Panc1 (cell line): ENCODE measurements at places on chromosomes 7 and 10. TPM values are rescaled to one million over a fixed set of nuclear protein-coding genes. Genes with fewer than 3 reads are reported as not detected.

- H3K27me3 ChIP-seq = no peaks in the 10 kb centered on the region
- no peaks in the 10 kb centered on the region for H3K4me1 ChIP-seq
- no peak overlapping the region for H3K4me3 ChIP-seq
- DNase-seq = no peak
Observed at GRCh38 chr7:42222891-42223290, 14.1 kb downstream of the GLI3 start.

DNA sequence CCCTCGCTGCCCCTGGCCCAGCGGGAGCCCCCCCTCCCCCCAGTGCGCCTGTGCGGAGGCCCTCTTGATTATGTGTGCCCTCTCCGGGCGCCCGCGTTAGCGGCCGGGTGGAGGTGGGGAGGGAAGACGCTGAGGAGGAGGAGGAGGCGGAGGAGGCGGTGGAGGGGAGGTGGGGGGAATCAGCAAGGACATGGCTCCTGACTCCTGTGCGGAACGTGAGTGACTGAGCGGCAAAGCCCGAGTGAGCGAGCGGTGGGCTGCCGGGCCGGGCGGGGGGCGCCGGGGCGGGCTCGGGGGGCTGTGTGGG, 201 bp downstream of the MLLT10 start:
- no peak overlapping the region for H3K27ac ChIP-seq
- H3K4me3 ChIP-seq = peak overlapping the region; percentile 56
- no peak for DNase-seq

DNA sequence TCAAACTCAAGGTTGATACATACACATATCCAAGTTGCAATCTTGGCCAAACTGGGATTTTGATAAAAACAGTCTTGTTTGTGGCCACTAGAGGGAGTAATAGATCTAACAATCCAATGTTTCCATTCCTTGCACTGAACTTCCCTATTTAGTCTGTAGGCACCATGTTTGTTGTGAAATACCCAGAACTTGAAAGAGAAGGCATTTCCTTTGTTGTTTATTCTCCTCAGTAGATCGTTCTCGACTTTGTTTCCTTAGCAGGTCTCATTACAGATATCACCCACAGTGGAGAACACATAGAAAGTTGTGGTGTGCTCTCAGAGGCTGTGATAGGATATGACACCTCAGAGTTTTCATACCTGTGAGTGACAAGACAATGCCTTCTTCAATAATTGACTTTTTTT, 70.3 kb upstream of the MXI1 start:
- no peaks in the 10 kb centered on the region for H3K27me3 ChIP-seq
- H3K27ac ChIP-seq = no peak overlapping the region
- H3K4me1 ChIP-seq = no peaks in the 10 kb centered on the region
- H3K4me3 ChIP-seq = no peak overlapping the region

- no peaks in the 10 kb centered on the region for H3K4me1 ChIP-seq
- H3K4me3 ChIP-seq = no peak overlapping the region
- no peak overlapping the region for H3K27ac ChIP-seq
- no peaks in the 10 kb centered on the region for H3K36me3 ChIP-seq
- DNase-seq = no peak
Observed at GRCh38 chr7:37100735-37101331, 347.8 kb downstream of the ELMO1 start.

DNA sequence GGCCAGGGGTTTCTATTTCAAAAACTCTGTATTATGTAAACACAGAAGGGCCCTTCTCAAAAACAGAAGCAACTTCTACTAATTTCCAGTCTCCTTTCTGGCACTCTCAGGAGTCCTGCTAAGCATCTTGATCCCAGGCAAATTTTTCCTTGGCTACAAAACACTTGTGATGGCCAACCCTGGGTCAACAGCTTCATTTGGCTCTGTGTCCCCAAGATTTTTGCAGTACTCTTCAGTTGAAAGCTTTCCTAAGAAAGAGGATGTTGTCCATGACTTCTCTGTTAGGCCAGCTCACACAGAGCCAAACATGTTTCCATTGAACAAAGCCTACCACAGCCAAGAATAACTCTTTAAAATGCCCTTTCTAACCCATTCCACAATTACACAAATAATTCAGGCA, 99.0 kb upstream of the EGR2 start:
- H3K27ac ChIP-seq = no peak overlapping the region
- H3K27me3 ChIP-seq = no peaks in the 10 kb centered on the region; the same call in 1 of the 2 replicates
- H3K4me1 ChIP-seq = no peaks in the 10 kb centered on the region

- H3K27me3 ChIP-seq = no peaks in the 10 kb centered on the region
- H3K4me1 ChIP-seq = no peaks in the 10 kb centered on the region
- no peak overlapping the region for H3K27ac ChIP-seq
- H3K4me3 ChIP-seq = no peak overlapping the region
- H3K36me3 ChIP-seq = no peaks in the 10 kb centered on the region
Observed at GRCh38 chr7:159096736-159097581, 47.7 kb downstream of the VIPR2 start.

DNA sequence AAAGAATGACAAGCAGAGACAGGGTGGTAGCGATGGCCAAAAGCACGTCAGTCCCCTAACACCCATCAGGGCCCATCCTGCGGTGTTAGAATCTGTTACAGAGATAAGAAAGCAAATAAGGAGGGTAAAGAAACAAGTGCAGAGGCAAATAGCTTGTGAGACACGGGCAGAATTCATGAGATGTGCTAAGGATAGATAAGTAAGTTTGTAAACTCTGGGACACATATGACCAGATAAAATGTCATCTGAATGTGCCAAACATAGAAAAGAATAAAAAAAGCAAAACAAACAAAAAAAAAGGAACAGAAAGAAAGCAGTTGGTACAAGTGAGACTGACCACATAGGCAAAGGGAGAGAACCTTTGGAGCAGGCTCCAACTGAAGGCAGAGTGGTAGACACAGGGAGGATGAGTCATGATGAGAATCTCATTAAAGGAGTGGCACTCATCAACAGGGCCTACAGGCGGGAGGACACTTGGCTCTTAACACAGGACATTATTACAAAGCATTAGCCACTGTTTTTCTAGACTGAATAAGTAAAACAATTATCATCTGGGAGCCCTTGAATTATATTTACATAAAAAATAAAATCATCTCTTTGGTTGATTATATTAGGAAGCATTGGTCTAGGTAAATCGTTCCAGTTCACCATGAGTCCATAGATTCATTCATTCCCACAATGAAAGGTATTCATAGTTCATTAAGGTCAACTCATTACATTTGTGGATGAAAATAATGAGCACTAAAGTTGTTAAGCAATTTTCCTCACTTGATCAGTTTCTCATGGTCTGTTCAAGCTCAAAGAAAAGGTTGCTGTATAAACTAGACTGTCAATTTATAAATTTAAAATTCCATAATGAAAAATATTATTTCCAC, 21.5 kb upstream of the EPHB6 start:
- H3K27me3 ChIP-seq = no peaks in the 10 kb centered on the region
- H3K36me3 ChIP-seq = no peaks in the 10 kb centered on the region
- H3K4me1 ChIP-seq = no peaks in the 10 kb centered on the region
- H3K27ac ChIP-seq = no peak overlapping the region
- no peak for DNase-seq
- no peak overlapping the region for H3K4me3 ChIP-seq

DNA sequence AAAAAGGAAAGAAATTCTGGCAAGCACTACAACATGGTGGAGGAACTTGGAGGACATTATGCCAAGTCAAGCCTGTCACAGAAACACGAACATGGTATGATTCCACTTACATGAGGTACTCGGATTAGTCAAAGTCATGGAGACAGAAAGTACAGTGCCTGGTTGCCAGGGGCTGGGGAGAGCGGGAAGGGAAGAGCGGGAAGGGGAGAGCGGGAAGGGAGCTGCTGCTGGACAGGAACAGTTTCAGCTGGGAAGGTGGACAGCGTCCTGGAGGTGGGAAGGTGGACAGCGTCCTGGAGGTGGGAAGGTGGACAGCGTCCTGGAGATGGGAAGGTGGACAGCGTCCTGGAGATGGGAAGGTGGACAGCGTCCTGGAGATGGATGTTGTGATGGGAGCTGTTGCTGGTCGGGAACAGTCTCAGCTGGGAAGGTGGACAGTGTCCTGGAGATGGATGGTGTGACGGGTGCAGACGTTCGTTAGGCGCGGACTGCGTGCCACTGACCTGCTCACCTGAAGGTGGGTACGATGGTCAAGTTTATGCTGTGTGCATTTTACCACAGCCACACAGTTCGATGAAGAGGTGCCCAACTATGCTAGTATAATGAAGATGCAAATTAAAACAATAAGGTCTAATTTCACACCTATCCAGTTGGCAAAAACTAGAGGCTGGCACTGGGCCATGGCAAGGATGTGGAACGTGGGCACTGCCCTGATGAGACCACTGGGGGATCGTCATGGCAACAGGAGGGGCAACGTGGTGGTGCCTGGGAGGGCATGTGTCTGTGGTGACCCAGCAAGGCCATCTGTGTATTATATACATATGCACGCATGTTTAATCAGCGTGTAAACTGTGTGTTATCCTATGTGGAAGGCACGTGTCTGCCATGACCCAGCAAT, 103.8 kb downstream of the NKX6-2 start:
- no peak for DNase-seq
- H3K36me3 ChIP-seq = no peaks in the 10 kb centered on the region
- H3K4me3 ChIP-seq = no peak overlapping the region
- H3K4me1 ChIP-seq = peaks cover 39% of the 10 kb centered on the region
- no peaks in the 10 kb centered on the region for H3K27me3 ChIP-seq
- H3K27ac ChIP-seq = no peak overlapping the region

DNA sequence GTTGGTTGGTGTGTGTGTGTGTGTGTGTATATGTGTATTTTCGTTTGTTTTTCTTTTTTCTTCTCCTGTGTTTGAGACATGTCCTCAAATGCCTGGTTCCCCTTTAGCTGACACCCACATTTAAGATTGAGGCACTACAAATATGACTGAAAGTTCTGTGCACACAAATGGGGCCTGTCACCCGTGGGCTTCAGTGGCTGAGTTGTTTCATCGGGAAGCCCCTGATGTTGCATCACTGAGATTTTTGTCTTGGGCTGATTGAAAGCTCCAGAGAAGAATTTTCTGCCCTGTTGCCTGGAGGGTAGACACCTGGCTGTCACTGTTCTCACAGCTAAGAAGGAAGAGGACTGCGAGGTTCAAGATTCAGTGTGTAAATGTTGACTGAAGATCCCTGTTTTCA, 283.8 kb upstream of the C7orf33 start:
- DNase-seq = no peak
- no peaks in the 10 kb centered on the region for H3K36me3 ChIP-seq
- no peak overlapping the region for H3K4me3 ChIP-seq
- H3K4me1 ChIP-seq = no peaks in the 10 kb centered on the region
- no peak overlapping the region for H3K27ac ChIP-seq
- peaks cover 3% of the 10 kb centered on the region for H3K27me3 ChIP-seq

DNA sequence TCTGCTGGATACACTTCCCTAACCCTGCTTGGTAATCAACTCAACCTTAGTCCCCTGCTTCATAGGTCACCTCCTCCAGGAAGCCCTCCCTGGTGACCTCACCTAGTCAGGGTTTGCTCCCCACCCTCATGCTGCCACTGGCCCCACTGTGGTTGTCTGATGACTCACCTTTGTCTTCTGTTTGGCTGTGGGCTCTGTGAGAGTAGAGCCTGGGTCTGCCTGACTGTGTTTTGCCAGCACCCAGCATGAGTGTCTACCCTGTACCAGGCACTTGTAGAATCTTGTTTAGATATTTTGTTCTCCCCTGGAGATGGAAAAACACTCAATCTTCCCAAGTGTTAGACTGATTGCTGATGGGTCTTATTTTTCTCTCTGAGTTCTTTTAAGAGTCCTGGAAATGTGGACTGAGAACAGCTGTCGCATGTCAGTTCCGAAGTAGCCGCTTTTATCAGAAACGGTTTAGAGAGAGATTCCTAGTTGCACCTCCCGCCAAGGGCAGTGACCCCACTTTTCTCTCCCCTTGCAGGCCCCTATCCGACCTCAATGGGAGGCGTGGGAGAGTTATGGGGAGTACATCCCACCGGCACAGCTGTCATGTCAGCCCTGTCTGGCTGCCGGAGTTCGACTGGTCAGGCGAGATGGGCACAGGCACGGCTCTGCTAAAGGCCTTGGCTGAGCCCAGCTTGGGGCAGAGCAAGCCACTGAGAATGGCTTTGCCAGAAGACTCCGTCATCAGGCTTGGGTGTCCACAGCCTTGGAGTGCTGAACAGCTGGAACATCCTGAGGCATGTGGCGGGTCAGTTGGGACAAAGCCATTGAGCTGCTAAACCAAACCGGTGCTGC, 134.3 kb downstream of the GRK5 start:
- DNase-seq = no peak
- no peaks in the 10 kb centered on the region for H3K36me3 ChIP-seq
- H3K27ac ChIP-seq = no peak overlapping the region
- peaks cover 3% of the 10 kb centered on the region; the same call in 1 of the 2 replicates for H3K4me1 ChIP-seq
- H3K27me3 ChIP-seq = no peaks in the 10 kb centered on the region

DNA sequence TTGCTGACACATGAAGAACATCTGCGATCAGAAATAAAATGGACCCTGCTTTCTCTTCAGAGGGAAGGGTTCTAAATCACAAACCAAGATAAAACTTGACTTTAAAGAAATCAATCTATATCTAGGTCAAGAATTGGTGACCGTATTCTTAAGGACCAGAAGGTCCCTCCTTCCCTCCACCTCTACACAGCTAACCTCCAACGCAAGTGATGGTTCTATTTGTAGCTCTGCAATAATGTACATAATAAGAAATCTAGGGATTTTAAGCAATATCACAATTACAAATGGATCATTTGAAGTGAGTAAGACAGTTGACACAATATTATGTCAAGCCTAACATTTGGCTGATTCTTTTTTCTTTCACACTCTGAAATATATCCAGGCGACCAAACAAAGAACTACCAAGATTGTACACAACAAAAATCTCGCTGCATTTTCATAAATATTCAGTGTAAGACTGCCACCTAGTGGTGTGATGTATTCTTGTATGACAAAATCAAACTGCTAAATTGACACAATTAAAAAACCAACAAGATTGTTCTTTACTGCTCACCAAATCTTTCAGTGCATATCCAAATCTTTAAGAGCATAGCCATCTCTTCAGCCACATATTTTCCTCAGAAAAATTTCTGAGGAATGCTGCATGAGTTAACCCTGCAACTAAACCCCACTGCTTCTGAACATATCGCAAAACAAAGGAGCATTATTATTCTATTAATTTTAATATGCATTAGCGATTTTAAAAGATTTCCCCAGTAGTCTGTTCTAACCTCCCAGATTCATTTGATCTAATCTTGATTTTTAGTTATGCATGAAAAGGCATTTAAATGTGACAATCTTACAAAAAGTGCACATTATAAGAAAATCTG, 44.5 kb downstream of the ICA1 start:
- H3K27ac ChIP-seq = no peak overlapping the region
- no peak overlapping the region for H3K4me3 ChIP-seq
- no peaks in the 10 kb centered on the region for H3K4me1 ChIP-seq
- no peaks in the 10 kb centered on the region for H3K36me3 ChIP-seq

- H3K4me3 ChIP-seq = no peak overlapping the region
- H3K4me1 ChIP-seq = no peaks in the 10 kb centered on the region
- no peaks in the 10 kb centered on the region for H3K36me3 ChIP-seq
- no peak overlapping the region for H3K27ac ChIP-seq
- no peak for DNase-seq
- no peaks in the 10 kb centered on the region; the same call in 1 of the 2 replicates for H3K27me3 ChIP-seq
Observed at GRCh38 chr7:150668472-150668911, 17.0 kb upstream of the GIMAP2 start.

GRCh38 chr7:101823596-101823995, 6.2 kb downstream of the CUX1 start:
- no peaks in the 10 kb centered on the region for H3K36me3 ChIP-seq
- H3K4me3 ChIP-seq = no peak overlapping the region
- no peak for DNase-seq

Gene NUPR2
- not detected for total RNA-seq

Gene EEPD1
- total RNA-seq = 48.0 TPM

Gene GCC1
- 19.1 TPM for total RNA-seq
